ENCODE measurements at places on chromosomes 1 and 21. TPM values are rescaled to one million over a fixed set of nuclear protein-coding genes. Genes with fewer than 3 reads are reported as not detected.

DNA sequence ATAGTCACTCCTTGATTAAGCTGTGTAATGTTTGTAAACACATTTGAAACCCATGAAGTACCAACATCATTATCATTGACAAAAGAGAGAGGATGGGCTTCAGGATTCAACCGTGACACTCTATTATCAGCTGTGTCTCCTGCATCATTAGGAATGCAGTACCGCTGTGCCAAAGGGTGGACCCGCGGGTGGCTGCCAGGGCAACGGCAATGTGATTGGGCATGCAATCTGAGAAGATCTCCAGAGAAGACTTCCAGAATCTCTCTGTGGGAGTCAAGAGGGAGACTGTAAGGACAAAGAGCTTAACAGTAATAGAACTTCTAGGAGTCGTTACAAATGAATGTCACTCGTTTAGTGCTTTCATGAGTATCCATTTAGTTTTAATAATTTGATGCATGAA, 97.9 kb downstream of the USH2A start:
- no peak for DNase-seq

GRCh38 chr1:231983588-231984193, 357.1 kb downstream of the DISC1 start:
- no peak for DNase-seq

- no peak for DNase-seq
Observed at GRCh38 chr1:173222149-173223030, 15.3 kb upstream of the TNFSF4 start.

DNA sequence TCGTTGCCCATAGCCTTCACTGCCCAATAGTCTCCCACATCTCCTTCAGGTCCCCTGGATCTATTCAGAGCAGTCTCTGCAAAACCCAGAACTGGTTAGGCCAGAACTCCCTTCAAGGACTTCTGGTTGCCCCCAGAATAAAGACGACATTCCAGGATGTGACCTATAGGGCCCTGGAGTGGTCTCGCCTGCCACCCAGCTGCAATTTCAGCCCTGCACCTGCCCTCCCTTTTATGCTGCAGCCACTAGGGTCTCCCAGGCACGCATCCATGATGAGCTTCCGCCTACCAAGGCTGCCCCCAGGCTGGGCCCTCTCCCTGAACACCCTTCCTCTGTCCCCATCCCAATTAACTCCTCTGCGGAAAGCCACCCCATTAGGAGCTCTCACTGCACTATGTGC, 7.2 kb upstream of the TSPEAR start:
- peak; percentile 29 for DNase-seq

GRCh38 chr21:34704119-34704518, 35.3 kb downstream of the CLIC6 start:
- DNase-seq: peak; percentile 75

DNA sequence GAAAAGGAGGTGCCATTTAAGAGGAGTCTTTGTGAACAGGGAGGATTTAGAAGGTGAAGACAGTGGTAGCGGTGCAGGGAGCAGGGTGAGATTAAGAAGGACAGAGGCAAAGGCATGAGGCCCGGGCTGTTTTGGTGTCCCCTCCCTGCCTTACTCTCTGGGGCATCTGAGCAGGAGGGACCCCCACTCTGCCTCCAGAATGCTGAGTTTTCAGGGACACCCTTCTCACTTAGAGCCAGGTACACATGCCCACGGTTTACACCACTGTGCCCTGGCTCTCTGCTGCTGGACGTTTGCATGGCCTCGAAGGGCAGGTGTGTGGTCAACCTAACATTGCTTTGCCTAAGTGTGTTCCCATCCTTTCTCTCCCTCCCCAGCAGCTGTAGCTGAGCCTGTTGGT, 20.5 kb upstream of the PARP1 start:
- DNase-seq: no peak

Gene PGLYRP4
- total RNA-seq: 3.1 TPM

Gene MSH4
- 0.34 TPM for total RNA-seq

Gene SMG5
- 37.3 TPM for total RNA-seq

GRCh38 chr1:91769742-91770141, 116.2 kb downstream of the TGFBR3 start:
- DNase-seq: no peak

- DNase-seq: no peak
Observed at GRCh38 chr1:172134087-172134731, 286.3 kb upstream of the C1orf105 start.

Gene A3GALT2
- not detected for total RNA-seq

Gene RGS13
- total RNA-seq: 1.3 TPM

DNA sequence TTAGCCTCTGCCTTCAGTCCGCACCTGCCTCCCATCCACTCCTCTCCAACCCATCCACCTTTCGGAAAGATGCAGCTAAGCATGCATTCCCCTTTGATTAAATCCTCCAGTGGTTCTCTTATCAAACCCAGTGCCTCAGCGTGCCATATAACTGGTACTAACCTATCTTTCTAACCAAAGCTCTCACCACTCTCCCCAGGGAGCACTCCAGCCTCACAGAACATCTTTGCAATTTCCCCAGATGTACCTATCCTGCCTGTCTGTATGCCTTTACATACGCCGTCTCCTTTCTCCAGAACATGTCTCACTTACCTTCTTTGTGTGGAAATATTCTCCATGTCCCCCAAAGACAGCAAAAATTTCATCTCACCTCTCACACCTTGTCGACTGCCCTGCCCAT, 80.0 kb downstream of the SLC25A24 start:
- no peak for DNase-seq

- peak; percentile 65 for DNase-seq
Observed at GRCh38 chr1:222019029-222019428, 277.1 kb upstream of the DUSP10 start.

GRCh38 chr1:232481091-232481490, 148.8 kb downstream of the SIPA1L2 start:
- DNase-seq: no peak

Gene LRRC53
- total RNA-seq: not detected

GRCh38 chr21:15034126-15034853, 30.5 kb downstream of the NRIP1 start:
- peak; percentile 17 for DNase-seq

DNA sequence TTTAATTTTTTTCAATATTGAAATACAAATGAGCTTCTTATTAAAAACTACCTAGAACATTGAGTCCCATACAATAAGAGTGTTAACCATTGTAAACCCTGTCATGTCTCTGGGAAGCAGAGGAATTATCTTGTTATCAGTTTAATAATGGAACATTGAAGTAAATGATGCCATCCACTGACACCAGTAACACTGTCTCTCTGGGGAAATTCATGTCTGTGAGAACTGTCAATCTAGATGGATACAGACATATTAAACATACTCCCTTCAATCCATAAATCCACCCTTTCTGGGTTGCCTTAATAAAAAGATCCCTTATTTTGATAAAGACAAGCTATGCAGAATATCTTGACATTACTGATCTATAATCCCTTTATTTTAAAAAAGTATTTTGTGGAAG, 503.2 kb downstream of the DPYD start:
- DNase-seq: no peak

Gene SH3BP5L
- total RNA-seq: 25.5 TPM

Gene PADI1
- not detected for total RNA-seq

DNA sequence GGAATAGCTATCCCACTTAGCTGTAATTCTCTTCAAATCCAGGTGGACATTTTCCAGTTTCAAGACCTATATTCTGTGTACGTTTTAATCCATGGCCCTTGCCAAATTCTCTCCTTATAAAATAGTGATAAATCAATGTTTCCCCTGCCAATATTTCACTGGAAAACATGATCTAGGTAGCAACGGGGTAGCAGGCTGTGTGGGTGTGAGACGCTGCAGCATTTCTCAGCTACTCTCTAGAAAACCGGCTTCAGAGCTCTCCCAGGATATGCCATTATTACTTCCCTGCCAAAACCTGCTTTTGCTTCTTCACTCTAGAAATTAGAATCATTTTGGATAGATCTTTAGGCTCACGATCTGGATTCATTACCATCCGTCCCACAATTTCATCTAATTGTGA, 82.1 kb upstream of the SIPA1L2 start:
- DNase-seq: no peak

DNA sequence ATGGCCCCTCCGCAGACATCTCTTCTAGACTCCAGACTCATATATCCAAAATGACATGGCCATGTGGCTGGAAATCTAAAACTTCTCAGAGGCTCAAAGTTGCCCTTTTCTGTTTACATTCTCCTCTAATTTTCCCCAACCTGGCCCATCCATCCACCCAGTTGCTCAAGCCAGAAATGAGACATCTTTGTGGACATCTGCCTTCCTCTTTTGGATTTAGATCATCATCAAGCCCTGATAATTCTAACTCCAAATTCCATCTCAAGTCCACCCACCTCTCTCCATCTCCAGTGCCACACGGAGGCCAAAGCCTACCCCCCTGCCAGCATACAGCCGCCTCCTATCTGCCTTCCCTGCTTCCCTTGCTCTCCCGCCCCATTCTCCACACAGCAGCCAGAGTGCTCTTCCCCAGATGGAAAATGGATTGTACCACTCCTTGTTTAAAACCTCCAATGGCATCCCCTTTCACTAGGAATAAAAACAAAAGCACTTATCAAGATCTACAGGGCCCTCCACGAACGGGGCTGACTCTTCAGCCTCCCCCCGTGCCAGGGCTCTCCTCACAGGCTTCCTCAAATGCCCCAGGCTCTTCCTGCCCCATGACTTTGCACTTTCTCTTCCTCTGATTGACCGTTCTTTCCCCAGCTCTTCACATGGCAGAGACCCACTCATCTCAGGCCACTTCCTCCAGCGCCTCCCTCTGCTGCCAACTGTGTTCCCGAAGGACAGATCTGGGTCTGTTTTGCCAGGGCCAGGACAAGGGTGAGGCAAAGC, 40.1 kb downstream of the SYT6 start:
- no peak for DNase-seq

DNA sequence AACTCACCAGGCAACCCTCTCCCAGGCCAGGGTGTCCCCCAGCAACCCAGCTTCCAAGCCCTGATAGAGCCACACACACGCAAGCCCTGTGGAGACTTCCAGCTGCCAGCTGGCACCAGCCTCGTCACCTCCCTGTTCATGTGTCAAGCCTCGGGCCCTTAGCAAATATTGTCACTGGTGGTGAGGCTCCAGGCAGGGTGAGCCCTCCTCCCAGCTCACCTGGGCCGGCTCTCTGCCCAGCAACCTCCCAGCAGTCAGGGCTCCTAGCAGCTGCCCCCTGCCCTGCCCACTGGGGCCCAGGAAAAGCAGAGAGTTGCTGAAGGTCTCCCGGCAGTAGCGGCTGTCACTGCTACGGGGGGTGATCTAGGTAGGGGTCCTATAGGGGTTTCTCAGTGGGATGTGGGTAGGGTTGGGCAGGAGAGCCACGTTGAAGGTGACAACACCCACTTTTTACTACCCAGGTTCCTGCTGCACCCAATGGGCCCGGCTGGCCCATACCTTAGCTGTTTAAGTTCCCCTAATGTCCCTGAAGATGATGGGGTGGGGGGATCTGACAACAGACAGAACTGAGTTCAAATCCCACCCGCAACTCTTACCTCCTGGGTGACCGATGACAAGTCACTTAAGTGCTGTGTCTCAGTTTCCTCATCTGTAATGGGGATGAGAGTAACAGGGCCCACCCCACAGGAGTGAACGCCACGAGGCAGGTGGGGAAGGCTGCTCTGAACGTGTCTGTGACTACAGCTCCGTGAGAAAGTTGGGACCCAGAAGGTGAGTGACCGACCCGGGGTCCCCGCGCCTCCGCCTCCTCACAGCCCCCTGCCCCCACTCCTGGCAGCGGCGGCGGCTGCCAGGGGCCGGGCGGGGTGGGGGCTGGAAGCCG, 678 bp downstream of the TTC39A start:
- peak; percentile 55 for DNase-seq

GRCh38 chr1:225652729-225653462, at the start of gene ENAH:
Gene ENAH (minus strand): TSS chr1:225653123. CDS start chr1:225652690, 433 bp downstream.
- DNase-seq: peak; percentile 89

Gene SPATA45
- not detected for total RNA-seq

Gene INTS7
- 18.9 TPM for total RNA-seq

- no peak for DNase-seq
Observed at GRCh38 chr1:201745023-201745422, 83.9 kb upstream of the IPO9 start.

DNA sequence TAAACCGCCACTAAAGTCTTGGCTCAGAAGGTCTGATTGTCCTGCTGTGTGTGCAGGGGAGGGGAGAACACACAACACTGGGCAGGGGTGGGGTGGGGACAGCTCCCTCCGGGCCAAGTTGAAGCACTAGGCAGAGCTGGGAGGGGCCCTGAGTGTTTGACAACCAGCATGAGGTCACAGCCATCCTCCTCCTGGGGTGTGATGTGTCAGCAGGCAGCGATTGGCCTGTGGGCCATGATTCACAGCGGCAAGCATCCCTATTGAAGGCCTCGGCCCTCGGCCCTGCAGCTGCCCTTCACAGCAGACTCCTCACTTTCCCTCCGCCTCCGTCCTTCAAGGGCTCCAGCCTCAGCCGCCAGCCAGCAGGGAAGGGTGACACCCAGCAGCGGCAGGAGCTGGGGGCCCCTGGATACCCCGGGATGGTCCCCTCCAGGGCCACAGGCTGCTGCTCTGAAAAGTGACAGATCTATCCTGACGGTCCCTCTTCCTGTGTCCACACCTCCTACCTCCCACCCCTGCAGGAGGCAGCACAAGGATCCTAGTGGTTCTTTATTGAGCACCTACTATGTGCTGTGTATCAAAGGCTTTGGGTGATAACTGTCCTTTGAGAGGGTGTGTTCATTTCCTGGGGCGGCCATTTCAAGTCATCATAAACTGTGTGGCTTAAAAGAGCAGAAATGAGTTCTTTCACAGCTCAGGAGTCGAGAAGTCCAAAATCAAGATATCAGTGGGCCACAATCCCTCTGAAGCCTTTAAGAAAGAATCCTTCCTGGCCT, 66.0 kb upstream of the SLC25A33 start:
- peak; percentile 57 for DNase-seq

- no peak for DNase-seq
Observed at GRCh38 chr1:22132517-22133235, 10.2 kb downstream of the WNT4 start.
